ENCODE measurements at places on chromosomes 7 and 10. TPM values are rescaled to one million over a fixed set of nuclear protein-coding genes. Genes with fewer than 3 reads are reported as not detected.

Gene HYCC1
- total RNA-seq = 93.5 TPM

Gene ZNF722
- total RNA-seq = not detected

Gene PHKG1
- 3.7 TPM for total RNA-seq

Gene TEX36
- total RNA-seq = not detected

Gene TPK1
- 16.6 TPM for total RNA-seq

Gene APBB1IP
- total RNA-seq = 66.2 TPM

Gene TMEM213
- not detected for total RNA-seq

Gene CALHM1
- 0.25 TPM for total RNA-seq

Gene GIMAP1
- total RNA-seq = 18.8 TPM

Gene PRSS37
- not detected for total RNA-seq

Gene DGKI
- 0.34 TPM for total RNA-seq

Gene UCN3
- total RNA-seq = not detected

Gene MYH16
- total RNA-seq = not detected

Gene CPA4
- total RNA-seq = not detected

Gene ZNF33B
- total RNA-seq = 27.6 TPM

Gene UCMA
- not detected for total RNA-seq

Gene ADARB2
- total RNA-seq = not detected

Gene CHST15
- 0.05 TPM for total RNA-seq

Gene EN2
- total RNA-seq = not detected

Gene ADCYAP1R1
- total RNA-seq = not detected

Gene CUZD1
- 4.1 TPM for total RNA-seq

Gene FRAT1
- 5.0 TPM for total RNA-seq

Gene HOXA9
- not detected for total RNA-seq

Gene NKX6-2
- total RNA-seq = not detected

Gene OLAH
- total RNA-seq = 0.18 TPM

Gene MINDY4
- total RNA-seq = 1.2 TPM

Gene C7orf57
- 0.11 TPM for total RNA-seq

Gene OAT
- total RNA-seq = 31.2 TPM

Gene OR2A12
- total RNA-seq = not detected

Gene NAT16
- not detected for total RNA-seq

Gene CCNY
- total RNA-seq = 61.3 TPM

Gene TEX47
- not detected for total RNA-seq

Gene DRGX
- not detected for total RNA-seq

Gene CLDN4
- not detected for total RNA-seq

Gene CLRN3
- total RNA-seq = not detected

Gene PCLO
- not detected for total RNA-seq

Gene GPR22
- not detected for total RNA-seq

Gene GATA3
- 163 TPM for total RNA-seq

Gene TRIM50
- total RNA-seq = not detected

Gene RBP3
- not detected for total RNA-seq

Gene NUDCD3
- total RNA-seq = 89.6 TPM

Gene CRHR2
- total RNA-seq = not detected

Gene DMBT1
- total RNA-seq = not detected

Gene CYP2C8
- 0.30 TPM for total RNA-seq

Gene FAM237B
- total RNA-seq = not detected

Gene OIT3
- total RNA-seq = 0.11 TPM

Gene CAV2
- not detected for total RNA-seq

Gene C10orf105
- 0.61 TPM for total RNA-seq
